ENCODE measurements at places on chromosomes 6 and 20.

- no peak for DNase-seq
Observed at GRCh38 chr6:17712576-17712975, 5.9 kb upstream of the NUP153 start.

GRCh38 chr6:128415387-128415786 is 105.0 kb downstream of the PTPRK start:
- DNase-seq: no peak

DNA sequence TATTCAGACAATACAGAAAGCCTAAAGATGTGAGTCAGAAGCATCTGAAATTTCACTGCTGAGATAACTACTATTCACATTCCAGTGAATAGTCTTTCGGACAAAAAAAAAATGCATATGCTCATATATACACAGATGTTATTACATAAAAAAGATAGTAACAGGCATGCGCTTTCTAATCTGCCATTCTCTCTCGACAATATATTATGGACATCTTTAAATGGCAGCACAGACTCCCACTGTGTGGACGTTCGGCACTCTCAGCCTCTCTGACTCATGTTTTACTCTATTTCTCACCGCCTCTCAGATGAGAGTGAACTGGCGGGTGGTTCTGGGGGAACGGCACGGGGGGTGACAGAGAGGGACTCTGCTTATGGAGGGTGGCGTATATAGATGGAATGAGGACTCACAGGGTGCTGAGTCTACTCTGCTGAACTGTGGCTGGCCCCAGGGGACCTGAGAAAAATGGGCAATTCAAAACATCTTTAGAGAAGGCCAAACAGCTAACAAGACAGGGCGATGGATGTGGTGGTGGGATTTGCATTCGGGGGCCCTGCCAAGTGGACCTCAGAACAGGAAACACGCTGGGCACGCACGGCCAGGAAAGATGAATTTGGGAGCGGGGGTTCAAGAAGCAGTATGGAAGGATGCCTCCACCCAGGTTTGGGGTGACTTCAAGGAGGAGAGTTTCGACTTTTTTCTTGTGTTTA is 68.9 kb downstream of the MDGA1 start:
- DNase-seq: no peak

DNA sequence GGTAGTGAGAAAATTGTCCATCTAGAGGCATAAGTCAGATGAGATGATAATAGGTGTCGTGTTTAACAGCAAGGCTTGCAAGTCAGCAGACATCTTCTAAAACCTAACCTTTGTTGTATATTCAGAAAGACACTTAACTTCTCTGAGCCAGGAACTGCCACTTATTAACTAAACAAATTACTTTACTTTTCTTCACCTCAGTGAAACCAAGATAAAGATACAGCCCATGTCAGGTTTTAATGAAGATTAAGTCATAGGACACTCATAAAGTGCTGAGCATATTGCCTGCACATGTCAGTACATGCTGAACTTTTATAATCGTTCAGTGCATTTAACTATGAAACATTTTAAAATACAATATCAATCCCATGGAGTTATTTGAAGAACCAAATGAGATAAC is 286.8 kb downstream of the NKAIN2 start:
- no peak for DNase-seq

DNA sequence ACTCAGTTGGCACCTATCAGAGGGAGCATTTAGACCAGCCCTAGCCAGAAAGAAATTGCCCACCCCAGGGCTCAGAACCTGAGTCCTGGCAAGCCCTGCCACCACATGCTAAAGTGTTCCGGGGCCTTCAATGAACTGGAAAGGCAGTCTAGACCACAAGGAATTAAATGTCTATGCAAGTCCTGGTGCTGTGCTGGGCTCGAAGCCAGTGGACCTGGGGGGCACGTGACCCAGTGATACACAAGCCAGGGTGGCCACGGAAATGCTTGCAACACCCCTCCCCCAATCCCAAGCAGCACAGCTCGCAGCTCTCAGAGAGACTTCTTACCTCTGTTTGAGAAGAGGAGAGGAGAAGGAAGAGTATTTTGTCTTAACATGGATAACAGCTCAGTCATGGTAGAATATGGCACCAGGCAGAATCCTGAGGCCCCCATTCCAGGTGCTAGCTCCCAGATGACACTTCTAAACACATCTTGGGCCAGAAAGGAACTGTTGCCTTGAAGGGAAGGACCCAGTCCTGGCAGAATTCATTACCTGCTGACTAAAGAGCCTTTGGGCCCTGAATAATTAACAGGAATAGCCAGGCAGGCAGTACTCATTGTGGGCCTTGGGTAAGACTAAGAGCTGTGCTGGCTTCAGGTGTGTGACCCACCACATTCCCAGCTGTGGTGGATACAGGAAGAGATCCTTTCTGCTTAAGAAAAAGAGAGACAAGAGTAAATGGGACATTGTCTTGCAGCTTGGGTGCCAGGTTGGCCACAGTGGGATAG is 111.3 kb downstream of the BTBD9 start:
- DNase-seq: no peak

DNA sequence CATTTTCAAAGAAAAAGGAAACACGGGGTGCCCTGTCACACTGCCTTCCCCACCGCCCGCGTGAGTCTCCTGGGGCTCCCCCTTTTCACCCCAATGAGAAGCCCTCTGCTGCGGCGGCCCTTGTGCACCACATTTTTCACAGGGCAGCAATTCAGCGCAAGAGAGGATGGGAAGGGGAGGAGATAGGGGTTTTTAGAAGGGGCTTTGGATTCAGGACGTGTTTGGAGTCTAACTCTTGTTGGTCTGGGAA is 726 bp upstream of the ARFGEF3 start:
- no peak for DNase-seq

GRCh38 chr20:14720251-14720650 is 382.8 kb upstream of the FLRT3 start:
- DNase-seq: no peak
